Activated CD8-positive, alpha-beta memory T cell treated with anti-CD3 and anti-CD28 coated beads for 1 hour (primary cell): ENCODE measurements at places on chromosomes 3 and 15.

- DNase-seq: no peak
Measured at GRCh38 chr3:123042413-123042812, 14.8 kb upstream of the SEMA5B start.

GRCh38 chr3:11001020-11001657, 8.6 kb downstream of the SLC6A1 start:
- DNase-seq: no peak

- no peak for DNase-seq
Measured at GRCh38 chr3:151816091-151816604, 2.2 kb downstream of the AADAC start.

- peak; percentile 23 for DNase-seq
Measured at GRCh38 chr3:44477312-44478030, at the start of gene ZNF445. TSS of gene ZNF445 (minus strand) at chr3:44477670. CDS start at chr3:44455549, 22,121 bp downstream.

DNA sequence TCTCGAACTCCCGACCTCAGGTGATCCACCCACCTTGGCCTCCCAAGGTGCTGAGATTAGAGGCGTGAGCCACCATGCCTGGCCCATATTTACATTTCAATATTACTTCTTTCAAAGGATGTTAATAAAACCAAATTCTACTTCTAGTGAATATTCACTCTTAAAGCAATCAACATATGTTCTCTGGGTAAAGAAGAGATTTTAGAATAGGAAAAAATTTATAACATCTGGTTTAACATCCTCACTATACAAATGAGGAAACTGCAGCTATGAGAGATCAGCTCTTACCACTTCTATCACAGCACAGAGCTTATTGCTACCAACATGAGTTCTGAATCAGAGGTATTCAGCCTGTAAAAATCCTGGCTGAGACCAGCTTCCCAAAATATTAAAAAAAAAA, 48.7 kb downstream of the IL17RD start:
- no peak for DNase-seq

- no peak for DNase-seq
Measured at GRCh38 chr15:39919748-39920509, at the start of gene GPR176. TSS of gene GPR176 (minus strand) at chr15:39920266. CDS start at chr15:39920026, 240 bp downstream.

GRCh38 chr15:65824941-65825544, 33.0 kb upstream of the DENND4A start:
- no peak for DNase-seq
